Inflammatory macrophage (primary cell): ENCODE measurements at places on chromosomes 13 and 19.

DNA sequence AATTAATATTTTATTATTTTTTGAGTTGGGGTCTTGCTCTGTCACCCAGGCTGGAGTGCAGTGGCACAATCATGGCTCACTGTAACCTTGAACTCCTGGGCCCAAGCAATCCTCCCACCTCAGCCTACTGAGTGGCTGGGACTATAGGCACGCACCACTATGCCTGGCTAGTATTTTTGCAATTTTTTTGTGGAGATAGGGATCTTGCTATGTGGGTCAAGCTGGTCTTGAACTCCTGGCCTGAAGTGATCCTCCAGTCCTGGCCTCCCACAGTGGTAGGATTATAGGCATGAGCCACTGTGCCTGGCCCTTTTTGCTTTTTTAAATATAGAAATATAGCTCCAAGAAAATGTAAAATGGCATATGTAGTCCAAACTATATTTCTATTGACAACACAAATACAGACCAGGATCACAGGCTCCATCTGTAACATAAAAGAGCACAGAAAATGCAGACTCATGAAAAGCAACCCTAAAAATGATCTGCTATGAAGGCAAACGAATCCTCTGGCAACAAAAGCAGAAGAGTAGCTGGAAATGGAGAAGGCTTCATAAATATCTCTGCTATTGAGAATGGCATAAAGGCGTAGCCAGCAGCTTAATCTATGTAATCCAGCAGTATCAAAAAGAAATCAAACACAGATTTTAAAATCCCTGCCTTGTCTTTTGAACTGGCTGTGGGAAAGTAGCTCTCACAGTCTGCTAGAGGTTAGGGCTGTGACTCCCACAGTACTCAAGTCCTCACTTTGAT is 200.6 kb downstream of the LHFPL6 start:
- no peak for DNase-seq

- DNase-seq: no peak
Measured at GRCh38 chr19:45090606-45091005, 2.4 kb upstream of the PPP1R37 start.

- DNase-seq: no peak
Measured at GRCh38 chr19:45492137-45492626, 4.7 kb downstream of the RTN2 start.

GRCh38 chr13:110067355-110068175 is 239.4 kb downstream of the COL4A1 start:
- no peak for DNase-seq

GRCh38 chr13:52348983-52349780 is 56.8 kb downstream of the THSD1 start:
- DNase-seq: peak; percentile 67

DNA sequence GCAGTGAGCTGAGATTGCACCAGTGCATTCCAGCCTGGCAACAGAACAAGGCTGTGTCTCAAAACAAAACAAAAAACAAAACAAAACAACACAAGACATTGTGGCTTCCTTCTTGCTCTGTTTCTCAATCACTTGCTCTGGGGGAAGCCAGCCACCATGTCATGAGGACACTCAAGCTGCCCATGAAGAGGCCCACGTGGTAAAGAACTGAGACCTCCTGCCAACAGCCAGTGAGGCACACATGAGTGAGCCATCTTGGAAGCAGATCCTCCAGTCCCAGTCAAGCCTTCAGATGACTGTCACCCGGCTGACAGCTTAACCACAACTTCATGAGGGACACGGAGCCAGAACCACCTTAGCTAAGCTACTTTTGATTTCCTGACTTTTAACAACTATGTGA is 25.2 kb downstream of the CPT1C start:
- peak; percentile 72 for DNase-seq

DNA sequence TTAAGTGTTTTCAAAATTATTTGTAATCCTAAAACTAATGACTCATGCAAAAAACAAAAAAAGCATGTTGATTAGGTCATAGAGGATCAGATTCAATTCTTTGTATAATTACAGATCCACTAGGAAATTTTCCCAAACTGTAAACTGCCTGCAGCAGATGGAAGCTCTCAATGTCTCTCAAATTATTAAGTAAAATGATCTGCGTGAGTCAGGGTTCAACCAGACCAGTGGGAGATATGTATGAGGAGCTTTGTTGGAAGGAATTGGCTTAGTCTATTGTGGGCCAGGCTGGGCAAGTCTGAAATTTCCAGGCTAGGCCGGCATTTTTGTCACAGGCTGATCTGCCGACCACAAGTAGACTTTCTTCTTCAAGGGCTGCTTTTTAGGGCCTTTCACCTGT is 14.4 kb upstream of the SACS start:
- DNase-seq: no peak

DNA sequence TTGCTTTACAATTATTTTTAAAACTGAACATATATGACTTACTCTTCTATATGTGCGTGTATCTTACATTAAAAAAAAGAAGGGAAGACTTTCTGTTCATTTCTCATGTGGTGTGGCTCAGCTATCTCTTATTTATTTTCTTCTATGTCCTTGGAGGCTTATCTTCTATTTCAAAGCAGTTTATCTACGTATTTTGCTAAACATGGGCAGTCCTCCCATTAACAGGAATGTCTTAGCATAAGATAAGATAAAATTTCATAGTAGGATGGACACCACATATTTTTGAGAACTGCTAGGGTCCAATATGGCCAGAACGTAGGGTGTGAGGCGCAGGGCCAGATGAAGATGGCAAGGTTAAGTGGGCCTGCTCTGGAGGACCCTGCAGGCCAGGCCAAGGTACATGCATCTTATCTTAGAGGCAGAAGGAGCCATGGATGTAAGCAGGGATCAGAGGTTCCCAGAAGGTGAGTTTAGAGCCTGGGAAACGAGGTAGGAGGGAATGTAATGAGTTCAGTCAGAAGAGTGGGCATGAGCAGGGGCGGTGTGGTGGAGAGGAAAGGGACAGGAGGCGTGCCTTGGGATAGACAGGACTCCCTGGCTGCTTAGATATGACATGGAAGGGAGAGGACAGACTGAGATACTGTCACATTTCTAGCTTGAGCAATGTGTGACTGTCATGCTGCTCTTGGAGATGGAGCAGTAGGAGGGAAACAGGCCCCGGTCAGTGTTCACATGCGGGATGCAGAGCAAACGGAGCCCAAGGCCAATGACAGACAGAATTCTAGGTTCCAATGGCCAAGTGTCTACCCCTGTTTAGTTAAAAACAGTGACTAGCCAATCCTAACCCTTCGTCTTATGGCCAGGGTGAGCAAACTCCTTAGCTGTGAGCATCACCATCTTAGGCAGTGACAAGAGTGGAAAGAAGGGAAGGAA is 68.6 kb upstream of the MEDAG start:
- no peak for DNase-seq

GRCh38 chr19:7926727-7927604 is 1.0 kb upstream of the CTXN1 start:
- DNase-seq: no peak

DNA sequence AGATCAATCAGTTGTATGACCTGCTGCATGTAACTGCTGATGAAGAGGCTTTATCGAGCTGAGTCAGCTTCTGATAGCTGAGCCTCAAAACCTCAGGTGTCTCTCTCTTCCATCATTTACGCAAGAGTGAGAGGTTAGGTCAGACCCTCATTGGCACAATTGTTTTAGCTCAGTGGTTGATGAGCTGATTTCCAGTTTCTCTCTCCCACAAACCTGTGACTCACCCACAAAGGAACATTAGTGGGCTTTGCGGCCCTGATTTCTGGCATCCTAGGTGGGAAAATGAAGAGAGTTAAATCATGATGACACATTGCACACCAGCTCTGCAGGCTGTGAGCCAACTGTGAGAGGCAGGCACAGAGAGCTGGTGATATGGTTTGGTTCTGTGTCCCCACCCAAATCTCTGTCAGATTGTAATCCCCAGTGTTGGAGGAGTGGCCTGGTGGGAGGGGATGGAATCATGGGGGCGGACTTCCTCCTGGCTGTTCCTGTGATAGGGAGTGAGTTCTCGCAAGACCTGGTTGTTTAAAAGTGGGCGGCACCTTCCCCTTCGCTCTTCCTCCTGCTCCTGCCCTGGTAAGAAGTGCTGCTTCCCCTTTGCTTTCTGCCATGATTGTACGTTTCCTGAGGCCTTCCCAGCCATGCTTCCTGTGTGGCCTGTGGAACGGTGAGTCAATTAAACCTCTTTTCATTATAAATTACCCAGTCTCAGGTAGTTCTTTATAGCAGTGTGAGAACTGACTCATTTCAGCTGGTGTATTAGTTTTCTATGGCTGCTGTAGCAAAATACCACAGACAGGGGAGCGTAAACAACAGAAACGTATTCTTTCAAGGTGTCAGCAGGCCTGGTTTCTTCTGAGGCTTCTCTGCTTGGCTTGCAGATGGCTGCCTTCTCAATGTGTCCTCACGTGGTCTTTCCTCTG is 33.5 kb upstream of the TMTC4 start:
- peak; percentile 28 for DNase-seq

- no peak for DNase-seq
Measured at GRCh38 chr19:16143399-16144215, at the start of gene HSH2D. TSS of gene HSH2D (plus strand) at chr19:16143685. CDS start at chr19:16148751, 5,066 bp downstream.

DNA sequence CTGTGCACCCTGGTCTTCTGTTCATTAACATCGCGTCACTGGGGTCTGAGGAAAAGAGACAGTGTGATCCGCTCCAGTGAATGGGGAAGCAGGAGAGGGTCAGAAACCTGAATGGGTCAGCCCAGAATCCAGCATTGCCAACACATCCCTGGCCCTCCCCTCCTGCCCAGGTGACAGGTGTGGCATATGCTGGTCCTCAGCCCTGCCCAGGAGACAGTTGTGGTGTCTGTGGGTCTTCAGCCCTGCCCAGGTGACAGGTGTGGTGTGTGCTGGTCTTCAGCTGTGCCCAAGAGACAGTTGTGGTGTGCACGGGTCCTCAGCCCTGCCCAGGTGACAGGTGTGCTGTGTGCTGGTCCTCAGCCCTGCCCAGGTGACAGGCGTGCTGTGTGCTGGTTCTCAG is 8.0 kb downstream of the TFDP1 start:
- no peak for DNase-seq

GRCh38 chr13:100423375-100423774 is 165.2 kb downstream of the GGACT start:
- DNase-seq: peak; percentile 73

- DNase-seq: no peak
Measured at GRCh38 chr13:65763811-65764210, 1466.3 kb downstream of the PCDH9 start.

DNA sequence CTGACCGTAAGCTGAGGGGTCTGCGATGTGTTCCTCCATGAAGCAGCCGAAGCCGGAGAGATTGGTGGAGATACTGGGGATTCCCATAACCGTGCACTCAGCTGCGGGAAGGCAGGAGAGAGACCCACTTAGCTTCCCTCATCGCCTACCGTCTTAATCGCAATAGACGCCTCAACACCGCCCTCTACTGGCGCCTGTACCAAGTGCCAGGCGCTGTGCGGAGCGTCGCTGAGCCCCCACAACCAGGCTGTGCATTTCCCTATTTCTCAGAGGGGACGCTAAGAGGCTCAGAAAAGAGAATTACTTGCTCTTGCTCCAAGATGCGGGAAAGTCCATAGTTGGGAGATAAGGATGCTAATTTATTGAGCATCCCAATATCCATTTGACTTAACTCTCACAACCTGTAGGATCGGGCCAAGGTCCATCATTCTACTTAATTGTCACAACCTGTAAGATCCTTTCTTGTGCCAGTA is 5.8 kb downstream of the FTL start:
- DNase-seq: peak; percentile 92

DNA sequence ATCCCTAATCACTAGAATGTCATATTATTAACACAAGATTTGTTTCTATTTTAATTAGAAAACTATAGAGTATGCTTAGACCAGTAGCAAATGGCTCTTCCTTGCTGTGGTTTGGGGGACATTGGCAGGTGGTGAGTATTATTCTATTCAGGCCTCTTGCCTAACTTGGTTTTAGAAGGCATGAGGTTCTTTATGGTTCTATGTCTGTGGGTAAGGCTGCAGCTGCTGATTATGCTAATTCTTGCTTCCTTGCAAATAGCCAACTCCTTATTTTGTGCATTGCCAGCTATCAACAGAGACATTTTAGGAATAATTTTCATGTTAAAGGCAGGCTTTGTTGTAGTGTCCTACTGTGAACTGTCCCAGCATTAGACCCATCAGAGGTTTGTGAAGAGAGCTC is 1344.9 kb downstream of the UQCRFS1 start:
- no peak for DNase-seq

- no peak for DNase-seq
Measured at GRCh38 chr13:31610270-31610998, 128.9 kb upstream of the RXFP2 start.

GRCh38 chr13:80121038-80121437 is 219.9 kb downstream of the SPRY2 start:
- DNase-seq: no peak

GRCh38 chr13:106918557-106918860 is 350.6 kb upstream of the ARGLU1 start:
- no peak for DNase-seq

DNA sequence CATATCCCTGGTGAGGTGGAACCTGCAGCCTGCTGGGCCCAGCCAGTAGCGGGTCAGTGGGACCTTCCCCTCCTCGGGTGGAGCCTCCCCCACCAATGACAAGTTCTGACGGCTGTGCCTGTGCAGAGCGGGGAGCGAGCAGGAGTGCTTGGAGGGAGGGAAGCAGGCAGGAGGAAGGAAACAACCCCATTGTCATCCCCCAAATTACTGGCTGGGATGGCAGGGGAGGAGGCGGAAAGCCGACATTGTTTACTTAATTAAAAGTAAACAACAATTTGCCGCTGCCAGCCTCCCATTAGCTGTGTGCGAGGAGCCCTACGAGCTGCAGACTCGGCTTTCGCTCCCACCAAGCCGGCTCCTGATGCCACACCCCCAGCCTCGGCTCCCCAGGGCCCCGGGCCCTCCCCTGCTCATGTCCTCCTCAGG is 45.5 kb downstream of the LYL1 start:
- no peak for DNase-seq

GRCh38 chr13:21639561-21639960 is 31.3 kb upstream of the FGF9 start:
- DNase-seq: no peak

- no peak for DNase-seq
Measured at GRCh38 chr13:107824635-107825034, 390.7 kb downstream of the LIG4 start.

DNA sequence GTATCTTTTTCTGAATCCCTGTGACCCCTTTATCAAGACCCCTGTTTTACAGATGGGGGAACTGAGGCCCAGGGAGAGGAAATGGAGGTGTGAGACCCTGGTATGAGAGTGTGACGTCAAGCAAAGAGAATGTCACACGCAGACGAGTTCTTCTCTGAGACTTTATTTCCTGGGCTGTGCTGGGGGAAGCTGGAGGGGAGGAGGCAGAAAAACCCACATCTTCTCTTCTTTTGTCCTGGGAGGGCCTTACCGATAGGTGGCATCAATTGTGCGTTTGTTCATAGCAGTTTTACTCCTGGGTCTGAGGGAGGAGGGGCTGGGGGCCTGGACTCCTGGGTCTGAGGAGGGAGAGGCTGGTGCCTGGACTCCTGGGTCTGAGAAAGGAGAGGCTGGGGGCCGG is 4.9 kb upstream of the KLK15 start:
- DNase-seq: no peak

- no peak for DNase-seq
Measured at GRCh38 chr13:26605845-26606244, 48.4 kb downstream of the WASF3 start.

DNA sequence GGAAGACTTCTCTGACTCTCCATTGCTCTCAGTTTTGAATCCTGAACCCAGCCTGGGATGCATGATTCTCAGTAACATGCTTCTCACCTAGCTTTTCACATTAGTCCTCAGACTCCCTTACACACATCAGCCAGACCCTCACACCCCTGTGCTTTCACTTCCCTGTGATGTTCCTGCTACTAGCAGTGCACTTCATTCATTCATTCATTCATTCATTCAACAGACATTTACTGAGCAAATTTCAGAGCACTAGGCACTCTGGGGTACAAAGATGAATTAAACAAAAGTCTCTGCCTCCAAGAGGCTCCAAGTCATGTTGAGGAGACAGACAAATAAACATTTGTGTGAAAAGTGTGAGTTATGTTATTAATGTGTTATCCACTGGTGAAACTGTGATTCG is 145.2 kb downstream of the RXFP2 start:
- no peak for DNase-seq
